ENCODE measurements at places on chromosomes 11 and 22.
A peak's percentile ranks its signal among the peaks of the same experiment; 100 is the strongest.

DNA sequence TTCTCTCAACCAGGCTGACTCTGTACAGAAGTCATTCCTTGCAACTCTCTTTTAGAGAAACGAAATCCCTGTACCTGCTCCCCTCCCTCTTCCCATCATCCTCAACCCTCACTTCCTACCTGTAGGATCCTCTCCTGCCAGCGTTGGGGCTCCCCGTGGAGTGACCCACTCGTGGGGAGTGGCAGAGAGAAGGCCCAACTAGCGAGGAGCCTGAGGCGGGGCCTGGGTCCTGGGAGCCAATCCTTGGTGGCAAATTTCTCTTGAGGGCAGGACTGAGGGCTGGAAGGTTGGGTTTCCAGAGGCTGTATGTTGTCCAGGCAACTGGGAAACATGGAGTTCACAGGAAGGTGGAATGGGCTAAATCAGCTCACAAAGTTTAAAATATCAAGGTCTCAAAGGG lies 10.4 kb downstream of the NHERF4 start:
- DNase-seq, result no peak

DNA sequence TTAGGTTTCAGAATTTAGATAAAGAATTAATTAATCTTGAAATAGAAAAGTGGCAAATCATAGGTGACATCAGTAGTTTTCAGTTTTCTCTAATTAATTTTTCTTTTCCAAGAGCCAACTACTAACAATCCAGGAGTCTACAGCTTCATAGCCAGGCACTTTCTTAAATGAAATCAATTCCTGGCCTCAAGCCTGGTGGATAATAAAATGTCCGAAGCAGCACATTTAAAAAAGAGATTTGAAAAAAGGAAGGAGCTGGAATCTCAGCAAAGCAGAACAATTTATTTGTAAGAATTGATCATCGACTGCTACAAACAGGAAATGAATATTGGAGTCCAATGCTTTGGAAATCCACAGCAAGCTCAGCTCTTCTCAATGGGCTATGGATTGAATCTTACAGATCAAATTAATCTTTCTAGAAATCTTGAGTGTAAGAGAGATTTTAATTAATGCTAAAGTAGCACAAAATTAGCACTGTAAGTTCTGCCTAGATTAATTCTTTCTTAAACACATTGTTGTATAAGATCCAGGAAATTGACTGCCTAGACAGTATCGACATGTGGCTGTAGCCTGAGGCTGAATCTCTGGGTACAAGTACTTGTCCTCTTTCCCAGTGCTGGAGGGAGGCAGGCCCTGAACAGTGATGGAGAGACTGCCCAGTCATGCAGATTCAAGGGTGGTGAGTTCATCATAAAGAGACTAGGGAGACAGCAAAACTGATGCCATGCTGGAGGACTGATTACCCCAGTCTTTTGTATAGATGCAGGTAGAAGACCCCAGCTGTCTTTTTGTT lies 167.8 kb upstream of the POU2AF2 start:
- DNase-seq, result no peak

- DNase-seq, result no peak
Measured at GRCh38 chr11:8573777-8574176, 20.3 kb downstream of the STK33 start.

GRCh38 chr11:518463-519202 lies 11.6 kb upstream of the RNH1 start:
- DNase-seq, result peak; percentile 79

DNA sequence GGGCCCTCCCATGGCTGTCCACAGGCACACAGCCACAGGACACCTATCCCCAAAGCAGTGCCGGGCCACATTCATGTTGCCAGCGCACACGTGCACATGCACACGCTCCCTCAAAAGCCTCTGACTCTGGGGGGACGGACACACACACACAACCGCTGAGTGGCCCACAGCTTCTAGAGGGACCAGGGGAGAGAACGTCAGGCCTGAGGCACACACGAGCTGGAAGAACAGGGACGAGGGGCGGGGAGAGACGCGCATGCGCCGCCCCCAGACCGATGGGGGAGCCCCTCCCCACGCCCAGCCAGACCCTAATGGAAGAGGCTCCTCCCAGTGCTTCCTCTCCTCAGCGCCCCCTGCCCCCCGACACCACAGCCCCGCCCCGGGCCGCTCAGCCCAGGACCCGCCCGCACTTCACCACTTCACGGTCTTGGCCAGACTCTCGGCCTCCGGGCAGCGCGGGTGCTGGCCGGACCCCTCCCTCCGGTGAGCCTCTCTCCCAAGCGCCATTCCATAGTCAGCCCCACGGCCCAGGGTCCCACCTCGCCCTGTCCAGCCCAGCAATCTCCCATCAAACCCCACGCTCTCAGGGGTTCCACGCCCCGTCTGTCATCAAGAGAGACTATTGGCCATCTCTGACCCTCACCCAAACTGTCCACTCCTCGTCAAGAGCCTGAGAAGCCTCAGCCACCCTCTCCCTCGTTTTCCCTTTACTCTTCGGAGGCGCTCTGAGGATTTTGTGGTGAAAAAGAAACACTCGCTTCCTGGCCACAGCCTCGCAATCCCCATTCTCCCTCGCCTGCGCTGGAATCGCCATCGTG lies 11.7 kb downstream of the NRXN2 start:
- DNase-seq, result no peak

DNA sequence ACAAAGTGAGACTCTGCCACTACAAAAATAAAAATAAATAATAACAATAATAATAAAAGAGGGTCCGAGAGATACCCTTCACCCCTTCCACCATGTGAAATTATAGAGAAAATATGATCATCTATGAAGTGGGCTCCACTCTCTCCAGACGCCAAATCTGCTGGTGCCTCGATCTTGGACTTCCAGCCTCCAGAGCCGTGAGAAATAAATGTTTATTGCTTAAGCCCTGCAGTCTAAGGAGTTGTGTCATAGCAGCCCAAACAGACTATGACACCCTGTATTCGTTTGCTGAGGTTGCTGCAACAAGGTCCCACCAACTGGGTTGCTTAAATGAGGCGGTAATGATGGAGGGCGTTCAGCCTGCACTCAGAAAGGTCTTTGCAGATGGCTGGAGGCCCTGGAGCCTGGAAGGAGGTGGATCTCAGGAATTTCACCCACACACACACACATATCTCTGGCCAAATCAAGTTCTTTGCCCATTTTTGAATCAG lies 7.6 kb upstream of the SEPTIN5 start:
- no peak for DNase-seq

GRCh38 chr11:61551634-61552033 lies 29.2 kb downstream of the SYT7 start:
- no peak for DNase-seq

GRCh38 chr11:124190298-124191139 lies 7.4 kb downstream of the OR10D3 start:
- no peak for DNase-seq

GRCh38 chr11:112841729-112842128 lies 119.5 kb upstream of the NCAM1 start:
- DNase-seq, result no peak

DNA sequence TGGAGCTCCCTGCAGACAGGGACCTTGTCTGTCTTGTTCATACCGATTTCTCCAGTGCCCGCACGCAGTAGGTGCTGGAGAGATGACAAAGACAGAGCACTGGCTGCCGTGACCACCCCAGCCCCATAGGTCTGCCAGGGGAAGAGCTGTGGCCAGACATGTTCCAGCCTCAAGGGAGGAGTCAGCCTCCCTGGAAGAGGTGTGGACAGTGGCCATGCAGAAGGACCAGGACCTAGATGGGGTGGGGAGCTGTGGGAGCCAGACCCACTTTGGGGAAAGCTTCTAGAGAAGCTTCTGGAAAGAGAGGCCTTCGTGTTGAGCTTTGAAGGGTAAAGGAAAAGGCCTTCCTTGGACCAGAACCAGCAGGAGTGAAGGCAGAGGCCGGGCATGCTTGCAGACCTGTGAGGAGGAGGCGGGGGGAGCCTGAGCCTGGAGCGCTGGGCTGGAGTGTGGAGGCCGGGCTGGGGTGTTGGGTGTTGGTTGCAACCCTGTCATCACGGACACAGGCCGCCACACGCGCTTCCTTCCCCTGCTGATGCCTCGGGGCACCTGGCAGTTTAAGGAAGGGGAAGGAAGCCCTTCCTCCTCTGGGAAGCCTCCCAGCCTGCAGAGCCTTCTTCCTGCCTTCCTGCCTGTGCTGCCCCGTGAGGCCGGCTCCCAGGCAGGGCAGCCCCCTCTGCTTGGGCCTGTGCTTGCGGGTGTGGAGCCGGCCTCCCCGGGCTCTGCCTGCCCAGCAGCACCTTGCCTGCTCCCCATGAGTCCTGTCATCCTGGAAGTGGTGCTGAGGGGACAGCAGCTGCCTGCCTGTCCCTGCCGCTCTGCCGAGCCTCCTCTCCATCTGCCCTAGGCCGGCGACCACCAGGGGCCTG lies 12.3 kb downstream of the RELT start:
- DNase-seq, result no peak

DNA sequence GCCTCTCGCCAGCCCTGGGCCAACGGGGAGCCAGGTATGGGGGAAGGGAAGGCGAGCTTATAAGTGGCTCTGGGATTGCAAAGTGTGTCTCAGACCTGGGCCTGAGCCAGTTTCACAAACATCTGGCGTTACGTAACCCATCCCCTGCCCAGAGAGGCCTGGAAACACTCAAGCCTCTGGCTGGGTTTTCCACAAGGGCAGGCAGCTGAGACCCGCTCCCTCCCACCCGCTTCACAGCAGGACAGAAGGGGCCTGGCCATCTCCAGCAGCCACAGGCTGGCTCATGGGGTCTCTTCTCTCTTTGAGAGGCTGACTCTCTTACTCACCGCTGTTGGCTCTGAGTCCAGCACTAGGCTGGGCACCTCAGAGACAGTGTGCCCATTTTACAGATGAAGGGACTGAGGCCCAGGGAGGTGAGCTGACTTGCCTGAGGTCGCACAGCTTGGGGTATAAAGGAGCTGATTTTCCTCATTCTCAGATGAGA lies 44.5 kb downstream of the TRIOBP start:
- DNase-seq, result peak; percentile 33

- DNase-seq, result no peak
Measured at GRCh38 chr11:121652971-121653370, 200.2 kb upstream of the SORL1-AS1 start.

- DNase-seq, result no peak
Measured at GRCh38 chr11:74663315-74663714, 67.9 kb downstream of the CHRDL2 start.

- DNase-seq, result no peak
Measured at GRCh38 chr11:11414996-11415395, 61.9 kb upstream of the CSNK2A3 start.

DNA sequence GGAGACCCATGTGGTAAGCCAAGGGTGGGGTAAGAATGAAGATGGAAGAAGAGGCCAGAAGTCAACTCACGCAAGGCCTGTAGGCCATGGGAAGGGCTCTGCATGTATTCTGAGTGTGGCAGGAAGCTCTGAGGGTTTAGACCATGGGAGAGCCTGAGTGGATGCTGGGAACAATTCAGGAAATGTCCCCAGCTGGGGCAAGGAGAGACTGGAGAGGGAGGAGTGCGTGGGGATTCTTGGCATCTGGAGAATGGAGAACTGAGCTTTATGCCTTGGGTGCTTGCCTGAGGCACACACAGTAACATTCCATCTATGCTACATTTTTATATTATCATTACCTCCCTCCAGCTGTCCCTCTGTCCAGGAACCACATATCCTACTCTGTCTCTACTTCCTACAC lies 50.4 kb upstream of the CD82 start:
- DNase-seq, result no peak

- DNase-seq, result no peak
Measured at GRCh38 chr11:8354622-8355415, 91.1 kb upstream of the LMO1 start.

- no peak for DNase-seq
Measured at GRCh38 chr11:14953904-14954303, 18.2 kb downstream of the CALCA start.

DNA sequence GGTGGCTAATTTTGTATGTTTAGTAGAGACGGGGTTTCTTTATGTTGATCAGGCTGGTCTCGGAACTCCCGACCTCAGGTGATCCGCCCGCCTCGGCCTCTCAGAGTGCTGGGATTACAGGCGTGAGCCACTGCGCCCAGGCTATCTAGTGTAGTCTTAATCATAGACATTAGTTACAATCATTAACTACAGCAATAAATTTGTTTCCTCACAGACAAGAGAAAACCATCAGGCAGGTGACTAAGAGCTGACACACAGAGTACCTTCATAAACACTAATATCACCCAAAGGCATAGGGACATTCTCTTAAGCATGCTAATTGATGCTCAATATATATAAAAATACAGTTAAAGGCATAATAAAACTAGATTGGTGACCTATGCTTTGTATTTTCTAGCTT lies 19.4 kb downstream of the SDHD start:
- no peak for DNase-seq

GRCh38 chr11:106397787-106398501 lies 320.5 kb downstream of the AASDHPPT start:
- DNase-seq, result no peak

- no peak for DNase-seq
Measured at GRCh38 chr11:65445604-65446445, 23.2 kb downstream of the NEAT1 start.

GRCh38 chr22:45478108-45478771 lies 24.4 kb upstream of the FBLN1 start:
- no peak for DNase-seq

- DNase-seq, result no peak
Measured at GRCh38 chr22:39917776-39918495, 17.1 kb downstream of the GRAP2 start.

GRCh38 chr11:119899997-119900396 lies 171.0 kb upstream of the NECTIN1 start:
- no peak for DNase-seq

DNA sequence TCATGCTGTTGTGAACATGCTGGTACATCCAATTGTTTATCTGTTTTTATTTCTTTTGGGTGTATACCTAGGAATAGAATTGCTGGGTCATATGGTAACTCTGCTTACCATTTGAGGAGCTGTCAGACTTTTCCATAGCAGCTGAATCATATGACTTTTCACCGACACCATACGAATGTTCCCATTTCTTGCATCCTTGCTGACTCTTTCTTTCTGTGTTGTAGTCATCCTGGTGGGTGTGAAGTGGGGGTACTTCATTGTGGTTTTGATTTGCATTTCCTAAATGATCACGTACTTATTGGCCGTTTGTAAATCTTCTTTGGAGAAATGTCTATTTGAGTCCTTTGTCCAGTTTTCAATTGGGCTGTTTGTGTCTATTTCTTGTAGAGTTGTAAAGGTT lies 26.5 kb downstream of the ATXN10 start:
- DNase-seq, result no peak

GRCh38 chr11:65606876-65607613 lies 7.0 kb downstream of the MAP3K11 start:
- peak; percentile 96 for DNase-seq

- DNase-seq, result peak; percentile 42
Measured at GRCh38 chr11:47523490-47524225, 29.3 kb downstream of the CELF1 start.

All from globus pallidus (tissue), 1 donor.